Activated gamma-delta T cell treated with anti-CD3 and anti-CD28 coated beads, Interleukin-2, amount 50 U/mL, for 16 hours (primary cell): ENCODE measurements at places on chromosomes 1 and 21.

DNA sequence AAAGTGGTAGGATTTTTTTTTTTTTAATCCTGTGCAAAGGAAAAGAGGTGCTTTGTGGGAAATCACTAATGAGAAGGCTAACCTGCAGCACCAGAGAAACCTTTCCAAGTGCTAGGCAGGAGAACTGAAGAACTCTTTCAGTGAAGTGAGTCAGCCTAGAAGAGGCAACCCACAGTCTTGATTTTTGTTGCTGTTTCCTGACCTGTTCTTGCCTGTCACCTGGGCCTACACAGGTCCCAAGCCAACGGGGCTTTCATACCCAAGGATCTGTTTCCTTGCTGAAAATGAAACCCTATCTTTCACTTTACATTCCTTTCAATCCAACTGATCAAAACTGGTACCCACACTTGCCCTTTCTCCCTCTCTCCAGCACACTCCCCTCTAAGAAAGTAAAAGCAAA lies 7.1 kb upstream of the IKBKE start:
- DNase-seq: no peak

GRCh38 chr1:175749075-175749474 lies 5.7 kb upstream of the TNR start:
- no peak for DNase-seq

GRCh38 chr1:93598396-93598795 lies 83.2 kb downstream of the BCAR3 start:
- no peak for DNase-seq

DNA sequence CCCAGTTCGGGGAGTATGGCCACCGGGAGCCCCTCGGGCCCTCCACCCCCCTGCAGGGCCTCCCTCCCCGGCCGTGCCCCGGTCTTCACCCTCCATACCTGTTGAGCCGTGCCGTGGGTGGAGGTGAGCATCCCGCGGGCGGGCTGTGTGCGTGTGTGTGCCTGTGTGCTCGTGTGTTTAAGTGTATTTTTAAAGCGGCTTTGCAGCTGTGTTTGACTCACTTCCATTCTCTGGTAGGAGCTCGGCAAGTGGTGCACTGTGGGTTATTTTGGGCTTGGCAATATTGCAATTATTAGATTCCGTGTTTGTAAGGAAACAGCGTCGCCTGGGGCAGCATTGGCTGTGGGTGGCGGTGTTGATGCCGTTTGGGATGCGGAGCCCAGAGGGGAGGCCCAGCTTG lies 20.3 kb upstream of the PLCH2 start:
- DNase-seq: no peak

GRCh38 chr1:227733309-227733705 lies 1.8 kb downstream of the JMJD4 start:
- no peak for DNase-seq

- DNase-seq: peak; percentile 62
Measured at GRCh38 chr1:153494976-153495535, 34.6 kb upstream of the S100A7 start.

- DNase-seq: no peak
Measured at GRCh38 chr1:162716123-162716522, 74.4 kb upstream of the HSD17B7 start.

DNA sequence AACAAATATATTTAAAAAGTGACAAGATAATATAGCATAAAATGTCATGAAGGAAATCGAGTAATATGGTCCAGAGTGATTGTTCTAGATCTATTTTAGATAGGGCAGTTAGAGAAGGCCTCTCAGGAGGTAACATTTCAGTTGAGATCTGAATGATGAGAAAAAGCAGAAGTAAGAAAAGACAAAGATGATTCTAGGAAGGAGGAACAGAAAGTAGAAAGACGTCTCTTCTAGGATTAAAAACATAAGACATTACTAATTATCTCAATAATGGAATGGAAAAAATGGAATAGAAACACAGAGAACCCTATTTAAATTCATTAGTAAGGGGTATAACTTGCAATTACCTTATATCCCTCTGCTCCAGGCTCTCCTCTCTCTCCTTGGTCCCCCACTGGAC lies 130.0 kb upstream of the ZNHIT6 start:
- DNase-seq: no peak

DNA sequence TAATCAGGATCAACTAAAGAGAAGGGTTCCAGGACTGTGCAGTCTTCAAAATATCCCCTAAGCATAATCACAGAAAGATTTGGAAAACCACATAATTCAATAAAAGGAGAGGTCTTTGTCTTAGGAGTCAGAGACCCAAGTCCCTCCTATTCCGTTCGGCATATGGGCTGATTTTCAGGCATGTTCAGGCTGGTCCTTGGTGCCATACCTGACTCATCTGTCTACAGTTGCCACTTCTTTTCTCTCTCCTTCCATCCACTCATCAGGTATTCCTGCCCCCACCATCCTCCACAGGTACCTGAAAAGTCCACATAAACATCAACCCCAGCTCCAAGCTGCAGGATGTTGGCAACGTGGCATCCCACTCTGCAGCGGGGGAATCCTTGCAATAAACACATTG lies 29.7 kb upstream of the RPL11 start:
- no peak for DNase-seq

DNA sequence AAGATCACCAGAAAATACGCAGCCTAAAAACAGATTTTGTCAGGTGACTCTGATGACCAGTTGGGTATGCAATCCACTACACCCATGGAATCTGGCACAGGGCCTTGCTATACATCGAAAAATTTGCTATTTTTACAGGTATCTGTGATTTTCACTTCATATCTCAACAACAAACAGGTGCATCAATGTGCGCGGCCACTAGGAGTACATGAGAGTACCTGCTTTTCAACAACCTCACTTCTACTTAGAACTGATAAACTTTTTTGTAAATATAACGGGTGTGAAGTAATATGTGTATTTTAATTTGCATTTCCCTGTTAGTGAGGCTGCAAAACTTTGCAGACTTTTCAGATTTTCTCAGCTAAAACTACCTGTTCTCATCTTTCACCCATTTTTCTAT lies 80.8 kb downstream of the SLC45A1 start:
- DNase-seq: no peak

GRCh38 chr1:66373157-66373591 lies 160.8 kb upstream of the SGIP1 start:
- no peak for DNase-seq

DNA sequence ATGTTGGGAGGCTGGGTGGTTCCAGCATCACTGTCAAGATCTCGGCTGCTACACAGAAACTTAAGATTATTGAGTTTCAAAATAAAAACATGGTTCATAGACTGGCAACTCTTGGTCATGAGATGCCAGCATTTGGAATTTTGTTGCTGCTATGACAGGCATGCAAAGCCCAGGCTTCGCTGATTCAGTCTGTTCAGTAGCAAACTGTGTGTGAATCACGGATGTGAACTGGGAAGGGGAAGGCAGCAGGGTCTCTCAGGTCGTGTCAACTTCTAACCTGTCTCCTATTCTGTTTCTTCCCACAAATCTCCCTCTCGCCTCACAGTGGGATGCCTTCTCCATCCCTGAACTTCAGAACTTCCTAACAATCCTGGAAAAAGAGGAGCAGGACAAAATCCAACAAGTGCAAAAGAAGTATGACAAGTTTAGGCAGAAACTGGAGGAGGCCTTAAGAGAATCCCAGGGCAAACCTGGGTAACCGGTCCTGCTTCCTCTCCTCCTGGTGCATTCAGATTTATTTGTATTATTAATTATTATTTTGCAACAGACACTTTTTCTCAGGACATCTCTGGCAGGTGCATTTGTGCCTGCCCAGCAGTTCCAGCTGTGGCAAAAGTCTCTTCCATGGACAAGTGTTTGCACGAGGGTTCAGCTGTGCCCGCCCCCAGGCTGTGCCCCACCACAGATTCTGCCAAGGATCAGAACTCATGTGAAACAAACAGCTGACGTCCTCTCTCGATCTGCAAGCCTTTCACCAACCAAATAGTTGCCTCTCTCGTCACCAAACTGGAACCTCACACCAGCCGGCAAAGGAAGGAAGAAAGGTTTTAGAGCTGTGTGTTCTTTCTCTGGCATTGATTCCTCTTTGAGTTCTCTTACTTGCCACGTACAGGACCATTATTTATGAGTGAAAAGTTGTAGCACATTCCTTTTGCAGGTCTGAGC lies 25.5 kb downstream of the EIF2D start:
- DNase-seq: no peak

GRCh38 chr1:11602424-11602823 lies 51.8 kb downstream of the FBXO2 start:
- no peak for DNase-seq

DNA sequence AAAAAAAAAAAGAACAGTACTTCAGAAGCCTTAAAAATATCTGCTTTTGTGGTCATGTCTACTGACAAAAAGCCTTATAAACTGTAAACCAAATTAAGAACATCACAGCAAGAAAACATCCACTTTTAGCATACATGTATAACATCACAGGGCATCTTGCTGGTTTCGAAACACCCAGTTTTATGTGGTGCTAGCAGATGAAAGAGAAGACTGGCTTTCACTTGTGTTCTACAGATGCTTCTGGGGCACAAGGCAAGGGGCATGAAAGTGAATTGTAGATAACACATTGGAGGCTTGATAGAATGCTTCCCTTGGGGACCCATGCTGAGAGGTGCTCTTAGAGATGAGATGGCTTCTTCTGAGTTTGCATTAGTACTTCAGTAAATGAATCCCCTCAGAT lies 543.7 kb upstream of the PKN2 start:
- no peak for DNase-seq

- no peak for DNase-seq
Measured at GRCh38 chr1:55275151-55275748, 60.1 kb upstream of the USP24 start.

- DNase-seq: no peak
Measured at GRCh38 chr1:100397681-100398080, 45.4 kb downstream of the CDC14A start.
